ENCODE measurements at places on chromosomes 12 and 14.

DNA sequence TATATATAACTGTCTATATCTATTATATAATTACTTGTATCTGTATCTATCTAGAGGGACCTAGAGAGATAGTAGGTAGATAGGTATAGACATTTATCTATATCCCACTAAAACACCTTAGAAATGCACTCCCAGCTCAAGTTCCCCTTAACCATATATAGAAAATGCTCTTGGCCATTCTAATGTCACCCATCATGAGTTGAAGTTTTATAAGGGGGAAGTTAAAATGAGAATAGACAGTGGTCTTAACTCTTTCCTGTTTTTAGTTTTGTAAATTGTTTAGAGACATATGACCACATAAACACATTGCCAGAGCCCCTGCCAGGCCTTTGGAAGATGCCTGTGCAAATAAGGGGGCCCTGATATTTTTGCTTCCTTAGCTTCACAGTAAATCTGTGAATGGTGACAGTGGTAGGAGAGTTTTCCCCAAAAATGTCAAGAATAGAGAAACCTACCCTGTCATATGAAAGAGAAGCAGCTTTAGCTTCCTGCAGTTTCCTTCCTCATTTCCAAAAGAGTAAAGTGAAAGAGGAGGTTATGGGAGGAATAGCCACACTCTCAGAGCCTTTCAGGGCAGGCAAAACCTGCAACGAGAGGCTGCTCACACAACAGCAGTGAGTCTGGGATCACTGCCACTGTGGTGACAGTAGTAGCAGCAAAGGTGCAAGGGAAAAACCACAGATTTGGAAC lies 45.5 kb downstream of the MGST1 start:
- no peak for DNase-seq

- no peak for DNase-seq
Measured at GRCh38 chr14:51289169-51289568, 49.1 kb downstream of the TMX1 start.

DNA sequence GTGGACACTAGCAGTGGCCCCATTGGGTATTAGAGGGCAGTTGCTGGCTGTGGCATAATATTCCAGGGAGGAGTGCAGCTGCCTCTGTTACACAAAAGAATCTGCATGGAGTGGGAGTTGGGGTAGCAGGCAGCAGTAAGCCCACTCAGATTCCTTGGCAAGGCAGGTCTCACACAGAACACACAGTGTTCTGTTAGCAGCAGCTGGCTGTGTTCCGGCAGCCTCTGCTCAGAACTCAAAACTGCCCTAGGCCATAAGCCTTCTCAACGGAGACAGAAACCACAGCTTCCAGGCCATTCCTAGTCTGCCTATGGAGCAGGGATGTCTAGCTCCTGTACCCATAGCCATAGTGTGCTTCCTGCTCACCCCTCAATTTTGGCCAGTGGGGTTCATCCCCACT lies 1085.4 kb downstream of the SLC6A15 start:
- DNase-seq, result no peak

DNA sequence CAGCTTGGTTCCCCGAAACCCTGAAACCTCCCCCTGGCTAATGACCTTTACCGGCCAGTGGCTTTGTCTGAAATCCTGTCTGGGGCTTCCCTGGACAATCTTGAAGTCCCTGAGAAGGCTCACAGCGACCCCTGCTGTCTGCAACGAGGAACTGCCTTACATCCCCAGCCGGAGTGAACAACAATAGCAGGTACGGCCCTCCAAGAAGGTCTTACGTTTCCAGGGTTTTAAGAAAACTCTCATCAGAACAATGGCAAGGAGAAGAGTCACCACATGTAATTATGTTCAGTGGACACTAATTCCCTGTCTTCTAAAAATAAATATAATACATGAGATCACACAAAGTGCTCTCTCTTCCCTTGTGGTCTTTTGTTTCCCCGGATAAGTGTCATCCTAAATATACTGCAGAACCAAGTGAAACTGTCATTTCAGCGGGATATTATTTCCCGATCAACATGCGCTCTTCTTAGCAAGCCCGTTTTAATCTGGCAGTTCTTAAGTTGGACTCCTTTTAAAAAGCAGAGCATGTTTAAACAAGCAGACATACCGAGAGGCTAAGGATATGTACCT lies 53.3 kb downstream of the RBM19 start:
- DNase-seq, result peak; percentile 91

- DNase-seq, result no peak
Measured at GRCh38 chr12:103672401-103673119, 85.5 kb downstream of the STAB2 start.

- no peak for DNase-seq
Measured at GRCh38 chr14:72636094-72636493, 257.8 kb downstream of the DPF3 start.

GRCh38 chr14:60926002-60926401 lies 54.9 kb downstream of the TRMT5 start:
- DNase-seq, result no peak

DNA sequence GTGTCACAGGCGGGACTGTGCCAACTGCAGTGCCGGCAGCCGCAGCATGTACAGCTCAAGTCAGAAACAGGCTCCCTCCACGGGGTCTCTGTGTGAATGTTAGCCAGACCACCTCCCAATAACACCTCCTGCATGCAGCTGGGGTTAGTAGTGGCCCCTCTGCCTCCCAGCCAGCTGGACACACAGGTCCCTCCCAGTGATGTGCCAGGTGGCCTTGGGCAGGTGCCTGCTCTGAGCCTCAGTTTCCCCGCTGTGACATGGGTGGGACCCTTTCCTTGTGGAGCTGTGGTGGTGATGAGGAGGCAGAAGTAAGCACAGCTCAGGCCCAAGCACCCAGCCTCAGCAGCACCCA lies 139.9 kb downstream of the ADGRD1 start:
- DNase-seq, result no peak

DNA sequence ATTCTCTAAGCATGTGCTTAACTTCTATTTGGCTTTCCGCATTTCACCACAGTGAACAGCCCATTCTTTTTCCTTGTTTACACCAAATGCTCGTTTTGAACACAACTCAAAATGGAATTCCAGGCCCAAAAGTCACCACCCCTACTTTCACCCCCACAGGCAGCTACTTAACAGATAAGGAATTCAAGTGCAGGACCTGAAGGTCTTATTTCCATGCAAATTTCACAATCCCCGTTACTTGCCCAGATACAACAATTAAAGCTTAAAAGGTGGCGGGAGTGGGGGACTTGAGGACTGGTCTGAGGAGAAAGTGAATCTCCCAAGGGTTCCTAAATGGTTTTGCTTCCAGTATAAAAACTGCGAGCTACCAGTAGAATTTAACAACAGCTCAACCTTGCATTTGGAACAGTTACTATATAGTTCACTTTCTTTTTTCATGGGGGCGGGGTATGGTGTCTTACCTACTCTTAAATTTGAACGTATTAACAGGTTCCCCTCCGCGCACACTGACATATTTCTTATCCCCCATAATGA lies 3.7 kb downstream of the USP44 start:
- peak; percentile 2 for DNase-seq

GRCh38 chr12:15939111-15939510 lies 28.0 kb downstream of the DERA start:
- no peak for DNase-seq
